ENCODE measurements at places on chromosomes 2 and 18.

GRCh38 chr2:12087175-12087574 lies 340.7 kb downstream of the LPIN1 start:
- DNase-seq = no peak

DNA sequence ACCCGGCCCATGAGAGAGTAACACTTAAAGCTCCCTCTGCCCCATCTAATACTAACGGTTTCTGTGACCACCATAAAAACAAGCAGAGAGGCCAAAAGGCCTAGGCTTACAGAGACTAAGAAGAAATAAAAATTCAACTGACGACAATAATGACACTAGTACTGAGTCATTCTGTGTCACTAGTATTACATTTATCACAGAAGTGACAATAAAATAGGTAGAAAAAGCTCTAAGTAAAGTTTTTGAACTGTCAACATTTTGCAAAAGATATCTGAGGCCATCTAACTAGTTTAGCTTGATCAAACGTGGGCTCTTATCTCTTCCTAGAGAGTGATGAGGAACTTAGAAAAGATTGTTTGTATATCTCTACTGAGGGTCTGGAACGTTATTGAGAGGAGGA lies 35.6 kb downstream of the AP1S3 start:
- DNase-seq = no peak

DNA sequence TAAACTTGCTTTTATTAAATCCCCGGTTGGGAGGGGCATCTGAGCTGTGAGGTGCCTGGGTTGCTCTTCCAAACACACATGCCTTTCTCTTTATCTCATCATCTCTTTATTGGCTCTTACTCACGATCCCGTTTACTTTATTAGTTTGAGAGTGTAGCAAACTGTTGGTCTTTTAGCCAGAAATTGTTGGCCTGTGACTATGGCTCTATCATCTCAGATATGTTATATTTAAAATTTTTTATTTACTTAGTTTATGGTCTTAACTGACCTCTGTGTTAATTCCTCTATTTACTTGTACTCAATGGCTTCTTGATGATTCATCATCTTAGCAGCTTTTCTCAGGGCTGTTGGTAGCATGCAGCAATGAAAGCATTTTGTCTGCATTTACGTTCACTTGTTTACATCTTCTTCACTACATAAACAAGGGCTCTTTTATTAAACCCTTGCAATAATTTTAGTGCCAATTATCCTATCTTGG lies 408.4 kb downstream of the HRH4 start:
- DNase-seq = no peak

DNA sequence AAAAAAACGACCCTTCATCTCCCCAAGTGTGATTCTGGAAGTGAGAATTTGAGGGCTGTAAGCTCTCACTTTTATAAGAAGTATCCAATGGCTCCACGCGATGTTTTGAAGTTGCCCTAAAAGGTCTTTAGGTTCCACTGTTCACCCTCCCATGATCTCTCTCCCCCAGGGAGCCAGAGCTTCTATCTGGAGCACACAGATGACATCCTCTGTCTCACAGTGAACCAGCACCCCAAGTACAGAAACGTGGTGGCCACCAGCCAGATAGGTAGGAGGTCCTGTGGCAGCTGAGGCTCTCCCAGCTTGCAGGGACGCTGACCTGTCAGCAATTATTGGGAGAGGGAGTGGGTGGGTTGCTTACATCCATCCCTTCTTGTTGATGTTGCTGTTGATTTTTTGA lies 97.8 kb downstream of the RTN4 start:
- DNase-seq = no peak

- no peak for DNase-seq
Observed at GRCh38 chr2:12694990-12695774, 21.6 kb upstream of the TRIB2 start.

DNA sequence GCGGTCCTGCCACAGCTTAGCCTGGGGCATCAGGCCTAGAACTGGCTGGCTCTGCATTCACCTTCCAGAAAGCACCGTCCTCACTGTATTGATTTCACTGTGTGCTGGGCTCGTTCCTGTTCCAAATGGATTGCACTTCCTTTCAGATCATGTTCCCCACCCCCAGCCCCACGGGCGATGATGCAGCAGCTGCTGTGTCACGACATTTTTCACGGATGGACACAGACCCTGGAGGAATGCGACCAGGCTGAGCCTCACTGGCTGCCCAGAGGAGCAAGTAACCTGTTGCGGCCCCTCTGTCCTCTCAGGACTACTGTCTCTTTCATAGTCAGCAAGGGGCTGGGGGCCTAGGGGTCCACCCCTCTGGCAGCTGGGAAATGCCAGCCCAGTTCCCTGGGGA lies 50.3 kb downstream of the CAPN13 start:
- DNase-seq = no peak

DNA sequence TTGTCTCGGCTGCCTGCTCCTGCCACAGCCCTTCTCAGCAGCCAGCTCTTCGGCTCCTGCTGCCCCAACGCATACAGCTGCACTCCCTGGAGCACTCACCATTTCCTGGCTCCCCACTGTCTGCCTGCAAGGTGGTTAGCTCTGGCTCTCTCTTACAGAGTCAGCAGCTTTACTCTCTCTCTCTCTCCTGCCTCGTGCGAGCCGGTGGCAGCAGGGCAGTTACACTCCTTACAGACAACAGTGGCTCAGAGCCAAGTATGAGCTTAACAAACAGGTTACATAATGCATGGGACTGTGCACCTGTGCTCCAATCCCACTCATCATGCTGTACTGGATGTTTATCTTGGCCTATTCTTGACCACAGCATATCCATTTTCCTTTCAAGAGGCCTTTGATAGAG lies 47.4 kb upstream of the DNAJC10 start:
- no peak for DNase-seq

- DNase-seq = no peak
Observed at GRCh38 chr18:7224198-7224597, 6.7 kb upstream of the LRRC30 start.
